ENCODE measurements at places on chromosomes 4 and X.
A peak's percentile ranks its signal among the peaks of the same experiment; 100 is the strongest.

DNA sequence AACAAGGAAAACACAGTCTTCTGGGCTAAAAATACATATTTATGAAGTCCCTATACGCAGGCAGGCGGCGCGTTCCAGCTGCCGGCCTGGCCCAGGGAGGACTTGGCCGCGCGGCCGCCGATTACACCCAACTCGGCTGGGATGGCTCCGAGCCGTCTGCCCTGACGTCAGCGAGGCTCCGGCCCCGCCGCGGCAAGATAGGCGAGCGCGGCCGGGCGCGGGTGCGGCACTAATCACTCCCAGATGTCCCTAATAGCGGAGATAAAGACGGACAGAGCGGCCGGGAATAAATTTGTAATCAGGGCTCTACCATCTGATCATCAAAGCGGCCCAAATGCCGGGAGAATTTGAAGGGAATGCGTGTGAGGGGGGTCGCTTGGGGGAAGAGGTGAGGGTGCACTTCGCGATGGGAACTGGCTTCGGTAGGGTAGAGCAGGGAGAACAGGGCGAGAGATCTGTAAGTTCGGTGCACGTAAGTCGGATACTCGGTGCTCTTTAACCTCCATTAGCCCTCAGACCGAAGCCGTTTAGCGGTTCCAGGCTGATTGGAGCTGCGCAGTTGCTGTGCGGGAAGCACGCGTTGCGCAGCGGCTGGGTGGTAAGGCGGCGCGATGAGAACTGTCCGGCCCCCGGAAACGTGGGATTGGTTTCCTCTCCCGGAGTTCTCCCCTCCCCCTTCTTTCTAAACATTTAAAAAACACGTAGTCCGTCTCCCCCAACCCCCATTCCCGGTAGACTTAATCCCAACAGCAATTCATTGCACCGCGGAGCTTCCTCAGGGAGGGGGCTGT lies 7.7 kb downstream of the HAND2 start:
- DNase-seq: no peak

DNA sequence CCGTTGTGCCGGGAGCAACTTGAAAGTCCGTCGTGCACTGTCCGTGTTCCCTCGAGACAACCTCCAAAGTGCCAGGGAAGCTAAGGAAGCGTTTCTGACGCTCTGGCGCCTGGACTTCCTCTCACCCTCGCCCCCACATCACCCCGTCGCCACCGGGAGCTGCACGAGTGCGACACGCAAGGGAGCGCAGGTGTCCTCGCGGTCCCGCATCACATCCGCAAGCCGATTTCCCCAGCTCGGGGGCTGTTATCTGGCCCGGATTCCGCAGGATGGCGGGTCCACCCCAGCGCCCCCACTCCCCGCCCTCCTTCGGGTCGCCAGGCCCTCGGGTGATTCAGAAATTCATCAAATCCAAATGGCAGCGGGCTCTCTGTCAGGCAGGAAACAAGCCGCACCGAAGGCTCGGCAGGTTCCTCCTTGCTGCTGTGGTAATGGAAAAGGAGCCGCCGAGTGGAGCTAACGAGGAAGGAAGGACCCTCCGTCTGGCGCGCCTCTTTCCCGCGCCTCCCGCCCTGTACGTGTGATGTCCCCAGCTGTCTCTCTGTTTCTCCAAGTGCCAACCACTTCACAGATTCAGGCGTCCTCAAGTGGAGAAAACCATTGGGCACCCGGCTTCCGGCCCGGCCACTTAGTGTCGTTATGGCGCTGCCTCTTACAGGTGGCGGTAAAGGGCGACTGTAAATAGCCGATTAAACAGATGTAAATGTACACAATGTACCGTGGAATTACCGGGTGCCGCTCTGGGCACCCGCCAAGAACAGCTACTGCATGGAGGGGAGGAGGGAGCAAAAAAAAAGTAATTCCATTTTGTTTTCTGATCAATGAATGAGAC lies 921 bp upstream of the SETD7 start:
- peak; percentile 48 for DNase-seq

DNA sequence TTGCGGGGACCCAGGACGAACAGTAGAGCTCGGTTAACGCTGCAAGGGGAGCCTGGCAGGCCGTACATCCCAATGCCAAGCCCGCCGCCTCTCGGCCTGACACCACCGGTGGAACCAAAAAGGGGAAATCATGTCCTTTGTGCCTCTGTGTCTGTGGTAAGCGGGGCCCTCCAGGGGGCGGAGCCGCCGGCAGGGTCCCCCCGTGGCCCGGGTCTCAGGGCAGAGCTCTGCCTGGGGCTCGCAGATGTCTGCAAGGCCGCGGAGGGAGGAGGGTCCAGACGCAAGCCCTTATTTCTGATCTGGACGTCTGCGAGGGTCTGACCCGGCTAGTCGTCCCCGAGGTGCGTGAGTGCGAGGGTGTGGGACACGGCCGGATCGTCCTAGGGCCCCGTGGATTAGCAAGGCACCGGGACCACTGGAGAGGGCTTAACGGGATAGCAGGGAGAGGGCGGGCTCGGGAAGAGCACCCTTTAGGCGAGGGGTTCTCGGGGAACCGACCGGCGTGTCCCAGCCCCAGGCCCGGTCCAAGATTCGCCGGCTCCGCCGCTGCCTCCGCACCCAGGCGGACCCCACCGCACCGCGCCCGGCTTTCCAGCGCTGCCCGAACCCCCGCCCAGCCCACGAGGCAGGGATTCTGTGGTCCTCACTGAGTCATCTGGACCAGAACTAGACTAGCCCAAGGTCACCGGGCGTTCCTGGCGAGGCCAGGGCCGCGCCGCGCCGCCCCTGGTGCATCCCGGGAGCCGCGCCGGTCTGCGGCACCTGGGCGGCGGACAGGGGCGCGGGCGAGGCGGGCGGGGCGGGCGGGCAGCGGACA lies 863 bp upstream of the FAM193A start:
- DNase-seq: peak; percentile 57

DNA sequence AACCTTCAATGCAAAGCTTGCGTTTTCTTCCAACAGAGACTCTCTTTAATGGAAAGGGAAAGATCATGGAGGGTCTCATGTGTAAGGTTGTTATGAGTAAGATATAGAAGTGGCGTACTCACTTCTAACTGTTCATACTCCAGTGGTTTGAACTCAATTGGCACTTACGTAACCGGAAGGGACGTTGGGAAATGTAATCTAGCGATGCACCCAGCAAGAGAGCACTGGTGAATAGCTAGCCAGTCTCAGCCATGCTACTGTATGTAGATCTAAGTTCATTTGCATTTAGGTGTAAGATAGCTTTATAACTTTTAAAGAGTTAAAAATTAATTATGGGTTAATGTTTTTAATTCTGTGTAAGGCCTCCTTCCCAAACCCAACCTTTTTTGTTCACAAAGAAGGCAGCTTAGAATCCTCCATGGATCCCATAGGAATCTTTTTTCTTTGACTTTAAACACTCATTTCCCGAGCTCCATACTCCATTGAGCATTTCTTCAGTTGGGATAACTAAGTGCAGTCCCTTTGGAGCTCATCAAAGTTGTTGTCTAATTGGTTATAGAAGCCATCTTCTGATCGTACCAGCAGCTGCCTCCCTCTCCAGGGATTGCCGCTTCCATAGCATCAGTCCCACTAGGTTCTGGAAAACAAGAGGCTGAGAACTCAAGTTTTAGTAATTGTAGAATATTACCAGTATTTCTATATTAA lies 191.1 kb downstream of the RAPGEF2 start:
- no peak for DNase-seq

DNA sequence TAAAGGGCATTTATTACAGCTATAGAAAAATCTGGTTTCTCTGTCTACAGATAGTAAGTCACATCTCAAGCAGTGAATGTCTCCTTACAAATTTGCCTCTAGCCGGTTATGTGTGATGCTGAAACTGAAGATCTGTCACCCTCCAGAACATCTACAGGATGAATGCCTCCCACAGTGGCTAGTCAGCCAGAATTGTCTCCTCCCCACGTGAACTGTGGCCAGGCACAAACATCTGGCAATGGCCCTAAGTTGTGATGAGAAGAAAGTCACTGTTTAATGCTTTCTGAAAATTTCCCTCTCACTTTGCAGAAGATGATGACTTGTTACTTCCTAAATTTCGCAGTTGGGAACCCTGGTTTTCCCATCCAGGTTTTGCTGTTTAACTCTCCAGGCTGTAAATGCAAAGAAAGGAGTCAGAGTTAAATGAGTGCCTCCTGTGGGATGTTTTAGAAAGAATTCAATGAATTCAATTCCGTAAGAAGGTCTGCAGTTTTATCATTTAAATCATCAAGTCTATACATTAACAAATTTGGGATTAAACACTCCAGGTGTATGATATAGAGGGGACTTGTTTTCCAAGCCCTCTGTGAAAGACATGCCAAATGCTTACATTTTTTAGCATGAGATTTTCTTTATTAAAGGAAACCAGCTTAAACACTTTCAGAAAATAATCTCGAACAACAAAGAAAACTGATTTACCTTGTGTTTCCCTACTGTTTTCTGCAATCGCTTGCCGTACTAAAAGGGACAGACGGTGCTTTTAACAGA lies 55.4 kb upstream of the TLR3 start:
- no peak for DNase-seq

GRCh38 chrX:49191574-49192011 lies 5.4 kb upstream of the PRICKLE3 start:
- DNase-seq: no peak

- no peak for DNase-seq
Measured at GRCh38 chr4:147548256-147548655, 67.4 kb downstream of the EDNRA start.

- no peak for DNase-seq
Measured at GRCh38 chr4:147847751-147848590, 116.1 kb downstream of the ARHGAP10 start.

DNA sequence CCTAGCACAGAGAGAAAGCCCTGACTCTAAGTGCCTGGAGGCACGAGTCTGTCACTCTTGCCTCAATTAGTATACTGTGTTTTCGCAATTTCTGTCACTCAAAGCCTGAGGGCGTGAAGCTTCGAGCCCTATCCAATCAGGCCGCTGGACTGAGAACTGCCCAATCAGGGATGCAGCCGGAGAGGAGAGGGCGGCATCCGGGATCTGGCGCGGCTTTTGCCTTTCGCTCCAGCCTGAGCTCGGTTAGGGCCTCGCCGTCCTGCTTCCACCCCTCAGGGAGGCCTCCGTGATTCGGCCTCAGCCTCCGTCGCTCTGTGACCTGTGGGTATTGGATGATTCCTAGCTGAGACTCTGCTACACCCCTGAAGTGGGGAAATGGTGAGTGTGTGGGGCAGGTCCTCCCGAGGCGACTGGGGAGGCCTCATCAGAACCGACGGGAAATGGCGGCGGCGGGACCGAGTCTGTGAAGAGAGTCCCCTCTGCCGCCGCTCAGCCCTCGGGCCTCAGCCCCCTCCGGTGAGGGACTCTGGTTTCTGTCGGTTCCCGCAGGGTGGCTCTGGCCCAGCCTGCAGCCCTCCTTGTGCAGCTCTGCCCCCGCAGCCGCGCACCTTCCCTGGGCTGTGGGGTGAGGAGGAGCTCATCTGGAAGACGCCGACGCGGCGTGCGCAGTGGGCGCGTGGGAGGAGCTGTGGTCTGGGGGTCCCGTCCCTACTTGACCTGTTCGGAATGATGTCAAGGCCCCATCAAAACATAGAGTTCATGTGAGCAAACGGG lies 48.5 kb downstream of the ZNF141 start:
- DNase-seq: no peak

- DNase-seq: no peak
Measured at GRCh38 chr4:24112466-24112865, 222.6 kb upstream of the PPARGC1A start.

DNA sequence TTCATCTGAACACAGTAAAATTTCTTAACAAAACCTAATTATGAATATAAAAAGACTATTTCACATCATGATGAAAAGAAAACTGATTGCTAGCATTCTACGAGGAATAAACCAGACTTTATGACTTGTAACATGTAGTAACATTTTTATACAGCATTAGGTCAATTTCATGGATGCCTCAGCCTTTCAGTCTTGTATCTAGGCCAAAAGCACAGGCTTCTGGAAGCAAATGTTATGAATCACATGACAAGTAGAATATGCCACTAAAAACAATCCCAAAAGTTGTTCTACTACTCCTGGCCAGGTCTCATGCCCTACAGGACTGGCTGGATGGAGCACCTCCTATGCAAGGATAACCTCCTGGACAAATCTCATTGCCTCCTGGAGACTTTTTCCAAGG lies 101.2 kb downstream of the ARHGAP6 start:
- DNase-seq: no peak

DNA sequence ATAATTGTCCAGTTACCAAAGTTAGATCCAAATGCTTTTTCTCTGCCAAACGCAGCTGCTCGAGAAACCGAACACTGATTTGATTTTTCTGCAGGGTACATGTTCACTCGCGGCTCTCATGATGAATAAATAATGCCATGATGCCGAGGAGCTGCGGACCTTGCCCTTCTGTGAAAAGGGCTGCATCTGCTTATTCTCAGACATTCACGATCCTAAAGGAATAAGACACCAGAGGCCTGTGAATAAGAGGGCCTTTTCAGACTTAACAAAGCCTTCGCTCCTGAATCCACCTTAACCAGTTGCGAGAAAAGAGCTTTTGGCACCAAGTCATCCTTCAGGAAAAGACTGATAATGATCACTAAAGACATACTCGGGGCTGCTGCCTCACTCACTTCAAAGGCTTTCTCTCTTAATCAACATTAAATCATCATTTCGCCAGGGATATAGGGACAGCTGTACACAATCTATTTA lies 147.5 kb downstream of the FBXO8 start:
- DNase-seq: no peak

DNA sequence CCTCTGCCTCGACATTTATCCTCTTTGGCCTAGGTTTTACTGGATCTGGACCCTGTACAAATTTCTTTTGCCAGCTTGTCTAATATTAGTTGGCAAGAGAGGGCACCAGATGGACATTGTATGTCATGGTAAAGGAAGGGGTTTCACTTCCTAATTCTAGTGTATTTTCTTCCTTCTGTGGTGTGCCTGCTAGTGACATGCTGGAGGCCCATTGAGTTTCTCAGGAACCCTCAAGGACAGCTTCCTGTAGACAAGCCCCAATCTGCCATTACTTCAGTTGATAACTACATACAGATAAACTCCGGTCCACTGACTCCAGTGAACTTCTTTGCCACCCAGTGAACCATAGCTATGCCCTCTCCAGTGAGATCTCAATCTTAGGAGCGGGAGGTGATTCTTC lies 116.9 kb downstream of the STPG2 start:
- no peak for DNase-seq

DNA sequence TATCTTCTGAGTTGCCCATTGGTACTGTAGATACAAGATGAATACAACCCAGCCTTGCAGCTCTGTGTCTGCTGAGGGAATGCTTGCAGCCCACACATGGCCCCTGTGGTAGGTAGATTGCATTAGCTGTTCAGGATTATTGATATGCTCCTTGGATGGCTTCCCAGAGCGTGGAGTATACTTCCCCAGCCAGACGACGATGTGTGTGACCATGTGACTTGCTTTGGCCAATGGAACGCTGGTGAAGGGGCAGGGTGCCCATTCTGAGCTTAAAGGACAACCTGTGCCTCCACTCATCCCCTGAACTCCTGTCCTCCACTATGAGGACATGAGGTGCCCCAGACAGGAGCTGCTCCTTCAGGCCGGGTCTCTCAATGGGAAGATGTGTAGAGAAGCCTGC lies 23.9 kb upstream of the FGFBP2 start:
- no peak for DNase-seq

DNA sequence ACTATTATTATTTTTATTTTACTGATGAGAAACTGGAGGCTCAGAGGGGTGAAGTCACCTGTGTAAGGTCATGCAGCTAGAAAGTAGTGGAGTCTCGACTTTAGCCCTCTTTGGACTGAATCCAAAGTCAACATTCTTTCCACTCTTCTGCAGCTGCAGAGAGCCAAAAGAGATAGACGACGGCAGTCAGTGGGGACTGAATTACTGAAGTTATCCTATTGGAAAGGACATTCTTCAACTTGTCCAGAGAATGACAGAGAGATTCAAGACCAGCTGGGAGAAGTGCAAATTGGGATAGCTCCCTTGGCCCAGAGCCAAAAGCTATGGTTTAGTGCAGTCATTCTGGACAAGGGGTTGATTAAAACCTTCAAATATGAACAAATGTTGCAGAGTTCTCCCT lies 42.5 kb downstream of the VGLL1 start:
- DNase-seq: no peak

Data from GF-D8 (cell line).